Stimulated activated CD4-positive, alpha-beta T cell treated with anti-CD3 and anti-CD28 coated beads, Interleukin-1b, Interleukin-23, amount 100 ng/mL, for 4 hours (primary cell): ENCODE measurements at places on chromosomes 1 and 21.

DNA sequence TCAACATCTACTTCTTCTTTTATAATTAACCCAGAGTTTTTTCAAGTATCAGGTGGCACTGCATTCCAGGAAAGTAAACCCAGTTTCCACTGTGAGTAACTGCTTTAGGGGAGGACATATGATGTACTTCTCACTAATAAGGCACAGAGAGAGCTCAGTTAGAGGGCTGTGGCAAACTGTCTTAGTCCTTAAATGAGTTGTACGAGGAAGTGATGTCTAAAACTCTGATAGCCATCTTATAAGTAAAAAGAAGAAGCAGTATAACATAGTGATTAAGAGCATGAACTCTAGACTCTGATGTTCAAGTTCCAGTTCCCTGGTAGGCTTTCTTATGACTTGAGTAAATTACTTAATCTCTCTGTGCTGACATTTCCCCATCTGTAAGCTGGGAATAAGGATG, 58.7 kb upstream of the PTGS2 start:
- no peak for DNase-seq

DNA sequence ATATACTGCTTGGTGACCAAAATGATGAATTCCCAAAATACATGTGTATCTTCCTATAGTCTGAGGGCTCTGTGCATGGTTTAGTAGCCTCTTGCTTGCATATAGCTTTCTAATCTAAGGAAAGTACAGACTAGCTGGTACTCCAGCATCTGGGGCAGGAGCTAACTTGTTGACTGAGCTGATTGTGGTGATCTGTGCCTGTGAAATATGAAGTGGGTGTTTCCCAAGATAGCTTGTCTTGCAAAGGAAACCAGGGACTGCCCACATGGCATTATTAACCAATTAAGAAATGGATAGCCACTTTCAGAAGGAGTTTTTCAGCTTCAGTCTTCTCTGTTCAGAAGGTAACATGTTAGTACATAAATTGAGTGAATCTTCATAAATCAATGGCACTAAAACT, 219.8 kb downstream of the NEGR1 start:
- no peak for DNase-seq

DNA sequence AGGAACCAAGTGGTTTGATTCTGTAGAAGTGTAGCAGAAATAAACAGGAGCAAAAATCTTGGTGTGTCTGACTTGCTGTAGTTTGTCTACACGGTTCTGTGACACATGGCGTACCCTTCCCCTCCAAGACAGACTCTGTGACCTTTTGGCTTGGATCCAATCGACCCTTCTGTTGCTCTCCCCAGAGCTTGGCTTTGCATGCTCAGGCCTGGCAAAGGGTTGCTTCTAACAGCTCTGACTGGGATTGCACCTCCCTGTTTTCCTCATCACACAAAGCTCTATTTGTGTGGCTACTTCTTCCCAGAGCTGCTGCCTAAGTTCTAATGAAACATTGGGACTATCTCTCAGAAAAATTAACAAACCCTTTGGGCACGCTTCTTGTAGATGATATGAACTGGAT, 24.0 kb downstream of the NGF start:
- no peak for DNase-seq

DNA sequence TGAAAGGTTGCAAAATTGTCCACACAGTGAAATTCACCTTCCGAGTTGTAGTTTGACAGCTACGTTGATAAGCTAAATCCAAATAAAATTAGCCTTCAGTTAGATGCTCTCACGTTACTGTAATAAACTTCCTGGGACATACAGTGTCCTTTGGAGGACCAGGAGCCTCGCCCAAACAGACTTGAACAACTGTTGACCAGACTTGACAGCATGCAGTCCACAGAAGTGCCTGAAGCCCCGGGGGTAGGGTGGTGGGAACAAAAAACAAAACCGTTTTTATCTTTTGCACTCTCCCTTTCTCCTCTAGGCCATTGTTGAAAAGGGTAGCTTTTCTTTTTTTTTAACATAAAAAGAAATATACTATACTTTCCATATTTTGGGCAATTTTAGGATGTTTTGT, 172.8 kb upstream of the SAMSN1 start:
- DNase-seq, result no peak

DNA sequence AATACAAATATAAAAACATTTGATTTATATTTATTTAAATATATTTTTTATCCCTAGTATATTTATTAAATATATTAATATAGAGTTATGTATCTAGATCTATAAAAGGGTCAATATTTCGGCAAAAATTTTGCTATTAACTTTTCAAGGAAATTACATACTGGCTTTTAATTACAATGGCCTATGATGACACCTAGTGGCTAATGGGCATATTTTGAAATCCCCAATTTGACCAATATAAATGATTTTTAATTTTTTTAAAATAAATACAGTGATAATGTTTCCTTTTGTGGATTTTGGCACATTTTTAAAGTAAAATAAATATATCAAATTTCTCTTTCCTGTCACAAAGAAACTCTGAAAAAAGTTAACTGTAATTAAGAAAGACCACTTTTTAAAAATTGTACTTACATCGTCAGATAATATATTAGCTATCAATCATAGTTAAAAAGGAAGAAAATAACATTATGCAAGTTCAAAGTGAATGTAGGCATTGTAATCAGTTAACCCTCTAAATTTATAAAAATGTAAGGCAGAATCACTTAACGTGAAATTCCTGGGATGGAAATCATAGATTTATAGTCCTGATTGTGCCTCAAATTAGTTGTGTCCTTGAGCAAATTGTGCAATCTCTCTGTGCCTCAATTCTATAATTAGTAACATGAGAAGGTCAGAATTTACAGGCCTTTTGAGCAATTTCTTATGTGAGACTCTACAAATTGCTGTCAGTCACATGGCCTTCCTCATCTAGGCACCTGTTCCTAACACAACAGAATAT, 25.6 kb upstream of the RGS13 start:
- DNase-seq, result no peak

DNA sequence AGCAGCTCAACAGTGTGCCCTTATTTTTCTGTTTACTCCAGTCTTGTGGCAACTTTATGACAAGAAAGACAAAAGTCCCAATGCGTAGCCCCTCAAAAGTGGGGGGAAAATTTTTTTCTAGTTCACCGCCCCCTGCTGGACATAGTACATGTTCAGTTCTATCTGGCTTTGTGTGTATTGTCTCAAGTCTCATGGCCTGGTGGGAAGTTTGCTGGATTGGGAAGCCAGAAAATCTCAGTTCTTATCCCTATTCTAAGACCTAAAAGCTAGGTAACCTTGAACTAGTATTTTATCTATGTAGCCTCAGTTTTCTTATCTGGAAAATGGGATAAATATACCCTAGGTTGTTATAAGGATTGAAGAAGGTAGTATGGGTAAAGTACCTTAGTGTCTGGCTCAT, 55.8 kb upstream of the LDLRAP1 start:
- DNase-seq, result no peak

DNA sequence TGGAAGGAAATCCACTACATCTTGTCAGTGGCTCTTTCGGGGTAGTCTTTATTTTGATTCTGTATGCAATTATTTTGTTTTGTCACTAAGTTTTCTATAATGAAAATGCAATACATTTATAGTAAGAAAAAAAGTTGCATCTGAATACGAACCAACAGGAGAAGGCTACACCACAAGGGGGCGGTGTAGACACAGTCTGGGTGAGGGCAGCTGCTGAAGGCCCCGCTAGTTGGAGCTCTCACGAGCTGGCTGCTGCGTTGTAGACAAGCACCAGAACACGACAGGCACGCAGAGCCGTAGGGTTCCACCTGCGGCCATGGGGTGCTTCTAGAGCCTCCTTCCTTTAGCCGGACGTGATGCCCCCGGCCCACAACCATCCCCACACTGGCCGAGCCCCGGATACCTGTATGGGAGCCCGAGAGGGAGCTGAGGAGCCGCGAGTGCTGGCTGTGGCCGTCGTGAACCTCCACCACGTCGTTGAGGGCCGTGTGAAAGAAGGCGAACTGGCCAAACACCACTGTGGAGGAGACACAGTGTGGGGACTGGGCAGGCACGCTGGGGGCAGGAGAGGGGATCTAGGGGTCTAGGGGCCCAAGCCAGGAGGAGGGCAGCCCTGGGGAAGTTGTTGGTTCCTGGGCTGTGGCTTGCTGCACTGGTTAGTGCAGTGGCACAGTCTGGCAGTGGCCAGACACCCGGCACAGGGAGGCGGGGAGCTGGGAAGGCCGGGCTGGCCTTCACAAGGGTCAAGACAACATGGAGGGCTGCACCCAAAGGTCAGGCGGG, 160.8 kb downstream of the ZSCAN20 start:
- peak; percentile 81 for DNase-seq

DNA sequence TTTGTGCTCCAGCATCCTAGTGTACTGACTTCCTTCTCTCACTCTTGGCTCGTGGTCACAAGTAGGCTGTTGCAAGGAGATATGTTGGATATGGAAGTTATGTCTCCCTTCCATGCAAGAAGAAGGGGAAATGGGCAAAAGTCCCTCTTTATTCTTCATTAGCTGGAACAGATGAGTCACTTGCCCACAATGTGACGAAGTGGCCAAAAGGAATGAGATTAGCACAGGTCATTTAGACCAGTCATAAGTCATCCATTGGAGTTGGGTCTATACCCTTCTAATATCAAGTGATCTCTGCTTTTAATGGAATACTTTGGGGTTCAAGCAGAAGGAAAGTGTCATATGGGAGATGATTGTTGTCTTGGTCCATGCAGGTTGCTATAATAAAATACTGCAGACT, 91.2 kb upstream of the NGF start:
- DNase-seq, result no peak

DNA sequence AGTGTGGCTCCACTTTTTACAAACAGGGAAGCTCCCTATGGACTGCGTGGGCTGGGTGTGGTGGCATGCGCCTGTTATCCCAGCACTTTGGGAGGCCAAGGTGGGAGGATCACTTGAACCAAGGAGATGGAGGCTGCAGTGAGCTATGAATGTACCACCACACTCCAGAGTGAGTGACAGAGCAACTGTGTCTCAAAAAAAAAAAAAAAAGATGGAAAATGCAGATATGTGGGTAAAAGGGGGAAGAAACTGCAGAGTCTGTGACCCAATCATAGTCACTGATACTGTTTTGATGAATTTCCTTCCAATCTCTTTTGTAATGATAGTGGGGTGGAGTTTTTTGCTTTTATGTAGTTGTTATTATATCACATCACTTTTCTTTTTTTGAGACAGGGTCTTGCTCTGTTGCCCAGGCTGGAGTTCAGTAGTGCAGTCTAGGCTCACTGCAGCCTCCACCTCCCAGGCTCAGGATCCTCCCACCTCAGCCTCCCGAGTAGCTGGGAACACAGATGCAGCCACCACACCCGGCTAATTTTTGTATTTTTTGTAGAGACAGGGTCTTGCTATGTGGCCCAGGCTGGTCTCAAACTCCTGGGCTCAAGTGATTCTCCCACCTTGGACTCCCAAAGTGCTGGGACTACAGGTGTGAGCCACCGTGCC, 8.7 kb upstream of the TRAPPC10 start:
- no peak for DNase-seq
